GM12864 (cell line): ENCODE measurements at places on chromosomes 3 and 15.

DNA sequence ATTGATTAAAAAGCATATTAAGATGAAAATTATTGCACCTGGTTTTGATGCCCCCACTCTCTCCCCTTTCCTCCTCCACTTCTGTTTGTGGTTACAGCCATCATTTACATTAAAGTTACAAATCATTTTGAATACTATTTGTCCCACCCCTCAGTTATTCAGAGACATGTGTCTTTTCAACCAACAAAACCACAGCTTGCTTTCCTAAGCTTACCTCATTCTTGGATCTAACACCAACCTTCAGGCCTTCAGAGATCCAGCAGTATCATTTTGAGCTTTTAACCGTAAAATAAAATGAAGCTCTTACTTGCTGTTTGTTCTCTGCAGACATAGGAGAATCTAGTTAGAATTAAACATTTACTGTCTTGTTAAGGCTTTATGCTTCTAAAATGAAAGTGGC is 4.7 kb downstream of the PXYLP1 start:
- no peak for DNase-seq

GRCh38 chr15:64774629-64775493 is 528 bp downstream of the RBPMS2 start:
- no peak for DNase-seq

DNA sequence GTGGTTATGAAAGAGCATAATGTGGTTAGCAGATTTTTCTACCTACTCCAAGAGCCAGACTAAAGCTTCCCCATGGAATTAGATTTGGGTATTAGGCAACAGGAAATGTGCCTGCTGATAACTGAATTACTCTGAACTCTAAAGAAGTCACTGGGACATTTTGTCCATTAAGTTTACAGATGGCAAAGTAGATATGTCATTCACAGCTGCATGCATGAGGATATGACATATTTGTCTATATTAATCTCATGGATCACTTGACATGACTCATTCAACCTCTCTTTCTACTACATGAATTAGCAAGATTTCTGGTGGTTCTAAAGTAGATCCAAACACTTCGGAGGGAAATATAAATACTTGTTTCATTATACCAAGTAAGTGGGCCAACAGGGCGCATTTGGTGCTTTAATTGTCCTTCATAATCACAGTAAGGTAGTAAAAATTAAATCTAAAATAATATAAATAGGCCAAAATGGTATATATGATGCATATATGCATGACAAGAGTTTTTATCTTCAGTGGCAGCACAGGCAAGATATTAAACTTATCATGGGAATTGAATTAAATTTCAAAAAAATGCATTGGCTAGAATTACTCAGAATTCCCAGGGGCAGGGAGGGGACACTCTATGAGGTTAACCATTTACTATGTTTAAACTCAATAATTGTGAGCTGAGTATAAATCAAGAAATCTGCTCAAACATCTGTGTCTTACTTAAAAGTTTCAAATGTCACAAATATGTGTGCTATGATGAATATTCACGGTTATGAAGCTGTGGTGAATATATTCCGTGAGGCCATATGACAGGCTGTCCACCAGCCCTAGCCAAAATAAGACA is 365.3 kb upstream of the KCNMB2 start:
- DNase-seq = no peak

DNA sequence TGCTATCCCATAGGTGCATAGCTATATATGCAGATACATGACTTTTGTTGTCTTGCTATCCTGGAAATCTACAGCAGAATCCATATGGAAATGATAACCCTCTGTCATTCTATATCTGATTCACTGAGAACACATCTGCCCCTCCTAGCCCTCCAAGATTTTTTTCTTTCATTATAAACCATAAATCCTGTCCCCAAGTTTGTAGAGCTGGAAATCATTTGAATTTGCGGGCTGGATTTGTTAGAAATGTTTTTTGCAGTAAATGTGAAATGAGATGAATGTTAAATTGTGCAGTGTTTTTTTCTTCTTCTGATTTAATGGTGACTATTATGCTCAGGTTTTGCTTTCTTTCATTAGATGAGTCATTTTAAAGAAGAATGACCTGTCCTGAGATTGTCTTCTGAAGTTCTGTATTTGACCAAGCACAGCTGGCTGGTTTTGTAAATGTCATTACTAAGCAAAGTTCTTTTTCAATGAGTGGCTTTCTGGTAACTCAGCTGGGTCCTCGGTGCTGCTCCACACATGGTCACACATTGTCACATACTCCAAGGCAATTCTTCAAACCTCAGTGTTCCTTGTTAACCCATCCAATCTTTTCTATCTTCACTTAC is 25.3 kb upstream of the ABHD17C start:
- no peak for DNase-seq

DNA sequence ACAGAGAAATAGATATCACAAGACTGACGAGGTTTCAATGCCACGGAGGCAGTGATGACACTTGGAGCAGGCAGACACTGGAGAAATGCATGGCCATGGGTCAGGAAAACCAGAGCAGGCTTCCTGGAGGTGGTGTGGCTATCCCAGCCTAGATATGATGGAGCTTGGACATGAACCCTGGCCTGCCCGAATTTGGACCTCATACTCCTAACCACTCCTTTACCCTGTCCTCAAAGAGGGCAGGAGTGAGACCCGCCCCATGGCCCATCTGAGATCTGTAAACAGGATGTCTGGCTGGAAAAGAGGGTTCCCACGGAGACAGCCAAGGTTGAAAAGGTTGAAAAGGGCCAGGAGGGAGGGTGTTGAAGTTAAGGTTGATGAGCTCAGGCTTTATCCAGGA is 31.0 kb downstream of the CPN2 start:
- DNase-seq = no peak

- no peak for DNase-seq
These were observed 52.7 kb downstream of the MB21D2 start for GRCh38 chr3:192864941-192865340.

GRCh38 chr3:25057379-25057778 is 370.7 kb upstream of the RARB start:
- DNase-seq = no peak

DNA sequence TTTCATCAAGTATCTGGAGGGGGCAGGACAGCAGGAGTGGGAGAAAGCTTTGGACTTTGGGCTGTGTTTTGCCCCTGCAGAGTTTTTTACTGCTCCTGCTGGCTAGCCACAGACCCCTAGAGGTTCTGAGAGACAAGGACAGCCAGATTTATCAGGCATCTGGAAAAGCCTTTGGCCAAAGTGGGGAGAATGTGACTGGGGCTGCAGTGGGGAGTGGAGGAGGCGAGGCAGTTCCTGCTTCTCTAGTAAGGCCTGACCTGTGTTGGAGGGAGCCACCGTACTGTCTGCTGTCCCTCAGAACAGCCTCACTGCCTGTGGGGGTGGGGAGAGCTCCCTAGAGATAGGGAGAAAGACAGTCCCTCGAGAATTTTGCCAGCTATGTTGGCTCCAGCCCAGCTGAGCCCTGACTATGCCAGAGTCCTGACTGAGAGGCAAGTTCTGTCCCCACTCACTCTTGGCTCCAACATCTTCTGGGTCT is 2.2 kb downstream of the ALPK3 start:
- no peak for DNase-seq

- no peak for DNase-seq
These were observed 38.6 kb downstream of the DNAH1 start for GRCh38 chr3:52354676-52355075.

DNA sequence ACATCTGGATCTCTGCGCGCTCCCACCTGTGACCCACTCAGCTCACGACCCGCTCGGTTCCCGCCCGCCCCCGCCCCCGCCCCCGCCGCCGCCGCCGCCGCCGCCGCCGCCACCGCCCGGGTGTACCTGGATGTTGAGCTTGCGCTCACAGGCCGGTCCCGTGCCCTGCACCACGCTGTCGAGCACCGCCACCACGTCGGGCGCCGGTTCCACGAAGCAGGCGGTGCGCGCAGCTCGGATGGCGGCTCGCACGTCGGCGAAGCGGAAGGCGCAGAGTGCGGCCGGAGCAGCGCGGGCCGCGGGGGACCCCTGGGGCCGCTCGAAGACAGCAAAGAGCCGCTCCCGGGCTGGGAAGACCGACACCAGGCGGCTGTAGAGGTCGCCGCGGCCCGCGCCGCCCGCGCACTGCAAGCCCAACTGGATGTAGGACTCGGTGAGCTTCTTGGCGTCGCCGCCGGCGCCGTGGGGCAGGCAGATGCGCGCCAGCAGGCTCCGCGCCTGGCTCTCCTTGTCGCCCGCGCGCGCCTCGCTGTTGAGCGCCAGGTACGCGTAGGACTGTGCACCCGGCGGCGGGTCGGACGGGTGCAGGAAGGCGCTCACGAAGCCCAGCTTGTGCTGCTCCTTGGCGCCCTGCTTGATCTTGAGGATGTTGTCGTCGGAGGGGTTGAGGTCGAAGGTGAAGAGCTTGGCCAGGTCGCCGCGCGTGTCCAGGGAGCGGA is 1.1 kb downstream of the PLXND1 start:
- no peak for DNase-seq

GRCh38 chr3:42019144-42019952 is 57.4 kb upstream of the ULK4 start:
- DNase-seq = no peak

DNA sequence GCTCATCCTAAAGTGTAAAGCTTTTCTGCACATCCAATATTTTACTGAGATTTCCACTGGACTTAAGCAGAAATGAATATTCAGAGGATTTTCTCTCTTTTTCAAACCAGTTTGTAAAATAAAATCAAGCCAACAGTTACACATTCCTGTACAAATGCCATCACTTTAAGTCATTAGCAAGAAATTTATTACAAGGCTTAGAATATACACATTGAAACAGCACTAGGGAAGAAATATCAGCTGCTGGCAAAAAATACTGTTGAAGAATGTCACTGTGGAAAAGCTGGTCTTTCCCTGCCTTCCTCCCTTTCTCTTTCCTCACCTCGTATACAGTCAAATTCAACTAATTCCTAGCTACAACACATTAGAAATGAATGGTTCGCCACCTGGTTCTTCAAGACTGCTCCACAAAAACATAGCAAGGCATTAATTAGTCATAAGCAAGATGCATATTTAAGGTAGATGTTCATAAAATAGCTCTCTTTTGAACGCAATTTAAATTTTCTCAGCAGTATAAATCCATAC is 21.3 kb downstream of the PLOD2 start:
- no peak for DNase-seq

DNA sequence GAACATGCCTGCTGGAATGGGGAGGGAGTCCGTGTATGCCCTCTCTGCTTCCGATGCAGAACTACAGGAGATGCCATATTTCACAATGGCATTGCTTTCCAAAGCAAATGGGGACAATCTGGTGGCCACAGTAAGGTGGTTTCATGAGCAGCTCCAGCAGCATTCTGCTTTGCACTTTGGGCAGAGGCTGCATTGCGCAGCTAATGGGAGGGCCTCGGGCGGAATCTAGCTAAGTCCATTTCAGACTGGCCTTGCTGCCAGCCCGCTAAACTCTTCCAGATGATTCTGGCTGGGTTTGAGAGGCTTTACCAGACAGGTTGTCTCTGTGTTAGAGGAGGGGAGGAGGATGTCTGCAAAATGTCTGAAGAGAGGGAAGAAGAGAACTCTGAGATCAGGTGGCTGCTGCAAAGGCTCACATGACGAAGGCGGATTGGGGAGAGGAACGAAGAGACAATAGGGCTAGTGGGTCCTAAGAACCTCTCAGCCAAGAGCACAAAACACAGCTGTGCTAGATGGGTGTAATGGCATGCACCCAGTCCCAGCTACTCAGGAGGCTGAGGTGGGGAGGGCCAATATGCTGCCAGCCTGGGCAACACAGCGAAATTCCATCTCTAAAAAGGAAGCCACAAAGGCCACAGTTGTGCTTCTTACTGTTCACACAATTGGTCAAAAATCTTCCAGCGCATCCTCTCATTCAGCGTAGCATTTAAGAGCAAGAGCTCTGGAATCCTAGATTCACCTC is 63.7 kb downstream of the BDH1 start:
- no peak for DNase-seq

DNA sequence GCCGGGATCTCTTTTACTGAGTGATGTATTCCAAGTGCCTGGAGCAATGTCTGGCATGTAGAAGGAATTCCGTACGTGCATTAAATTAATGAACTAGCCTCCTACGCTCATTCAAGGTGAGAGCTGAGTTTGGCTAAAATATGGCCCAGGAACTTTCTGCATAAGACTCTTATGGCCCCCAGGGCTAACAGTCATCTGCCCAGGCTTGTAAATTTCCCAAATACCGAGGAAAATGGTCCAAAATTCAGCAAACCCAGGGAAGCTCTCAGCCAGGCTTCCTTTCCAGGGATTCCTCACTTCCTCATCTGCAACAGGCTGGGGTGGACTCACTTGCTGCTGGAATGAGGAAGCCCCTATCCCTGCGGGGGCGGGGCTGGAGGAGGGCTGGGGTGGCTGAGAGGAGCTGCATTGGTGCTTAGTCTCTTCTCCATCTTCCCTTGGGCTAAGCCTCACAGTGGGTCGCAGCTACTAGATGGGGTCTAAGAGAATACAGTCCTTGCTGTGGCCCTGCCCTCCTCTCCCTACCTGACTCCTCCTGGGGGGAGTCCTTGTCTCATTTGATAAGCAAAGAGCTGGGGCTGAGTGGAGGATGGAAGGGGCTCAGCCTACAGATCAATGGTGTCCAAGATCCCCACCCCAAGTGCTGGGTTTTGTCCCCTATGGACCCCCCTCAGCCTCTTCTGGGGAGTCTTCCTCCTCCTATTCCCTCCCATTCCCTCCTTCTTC is 28.5 kb upstream of the APOD start:
- DNase-seq = no peak

GRCh38 chr3:44896440-44896839 is 22.0 kb downstream of the TGM4 start:
- no peak for DNase-seq

DNA sequence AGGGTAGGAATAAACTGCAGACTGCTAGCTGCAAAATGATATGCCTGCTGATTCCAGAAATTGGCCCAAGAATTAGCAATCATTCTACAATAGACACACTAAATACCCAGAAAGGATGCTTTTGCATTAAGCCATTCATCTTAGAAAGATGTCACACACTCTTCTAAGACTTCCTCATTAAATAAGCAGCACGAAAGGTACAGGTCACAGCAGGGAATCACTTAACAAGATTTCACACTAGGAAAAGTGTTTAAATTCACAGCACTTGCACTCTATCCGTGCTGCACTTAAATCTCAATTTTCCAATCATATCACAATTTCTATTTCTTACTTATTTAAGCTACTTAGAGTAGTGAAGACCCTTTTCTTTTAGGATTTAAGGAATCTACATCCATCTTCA is 372.8 kb upstream of the CBLB start:
- no peak for DNase-seq

- no peak for DNase-seq
These were observed 22.9 kb upstream of the HRH1 start for GRCh38 chr3:11131371-11131770.

- no peak for DNase-seq
These were observed 17.1 kb upstream of the ITPKA start for GRCh38 chr15:41476416-41477048.
